Hepatic stellate cell (primary cell): ENCODE measurements at places on chromosomes 4 and X.

GRCh38 chrX:115054876-115055275, 37.5 kb upstream of the IL13RA2 start:
- DNase-seq = no peak

DNA sequence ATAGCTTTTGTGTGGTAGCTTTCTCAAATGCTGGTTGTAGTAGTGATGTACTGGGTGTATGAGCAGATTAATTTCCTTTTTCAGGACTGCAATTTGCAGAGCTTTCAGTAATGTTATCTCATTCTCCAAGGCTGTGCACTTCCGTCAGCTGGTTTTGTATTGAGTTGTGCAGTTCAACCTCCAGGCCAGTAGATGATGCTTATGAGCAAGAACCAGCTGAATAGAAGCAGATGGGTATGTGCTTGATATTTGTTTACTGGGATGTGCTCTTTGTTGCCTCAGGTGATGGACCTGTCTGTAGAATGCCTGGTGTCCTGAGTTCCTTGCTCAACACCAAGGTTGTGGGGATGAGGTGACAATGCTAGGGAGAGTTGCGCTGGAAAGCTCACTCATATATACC, 462.8 kb downstream of the PCDH18 start:
- DNase-seq = no peak

DNA sequence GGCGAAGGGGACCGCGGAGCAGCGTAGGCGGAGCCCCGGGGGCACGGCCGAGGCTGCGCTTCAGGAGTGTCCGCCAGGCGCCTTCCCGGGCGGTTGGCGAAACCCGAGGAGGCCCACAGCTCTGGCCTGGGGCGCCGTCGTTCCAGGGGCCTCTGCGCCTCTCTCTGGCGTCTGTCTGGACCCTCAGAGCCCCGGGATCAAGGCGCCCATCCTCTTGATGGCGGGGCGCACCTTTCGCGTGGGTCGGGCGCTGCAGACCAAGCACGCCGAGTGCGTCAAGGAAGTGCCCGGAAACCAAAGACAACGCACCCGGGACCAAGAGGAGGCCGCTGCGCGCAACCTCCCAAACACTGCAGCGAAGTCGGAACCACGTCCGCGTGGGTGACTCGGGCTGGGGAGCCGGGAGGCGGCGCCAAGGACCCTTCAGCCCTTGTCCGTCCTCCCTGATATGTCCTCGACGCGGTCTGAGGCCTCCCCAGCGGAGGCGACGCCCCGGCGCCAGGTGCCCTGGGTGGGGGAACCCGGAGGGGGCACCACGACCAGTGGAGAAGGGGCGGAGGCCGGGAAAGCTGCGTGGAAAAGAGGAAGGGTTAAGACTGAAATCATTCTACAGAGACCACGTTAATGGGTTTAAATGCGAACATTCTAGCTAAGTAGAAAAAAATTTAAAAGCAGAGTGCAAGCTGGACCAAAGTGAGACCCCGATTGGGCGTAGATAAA, 9.9 kb downstream of the HMX1 start:
- DNase-seq = no peak

- no peak for DNase-seq
These were observed 92.7 kb downstream of the TENT5D start for GRCh38 chrX:80512924-80513323.

GRCh38 chr4:112938461-112939058, 110.9 kb upstream of the ANK2 start:
- DNase-seq = peak; percentile 21
